CD4-positive, alpha-beta T cell treated with Interleukin-17A for 4 hours (primary cell): ENCODE measurements at places on chromosomes 4 and X.

- no peak for DNase-seq
These were observed 923.6 kb upstream of the TENM3 start for GRCh38 chr4:181319629-181320028.

DNA sequence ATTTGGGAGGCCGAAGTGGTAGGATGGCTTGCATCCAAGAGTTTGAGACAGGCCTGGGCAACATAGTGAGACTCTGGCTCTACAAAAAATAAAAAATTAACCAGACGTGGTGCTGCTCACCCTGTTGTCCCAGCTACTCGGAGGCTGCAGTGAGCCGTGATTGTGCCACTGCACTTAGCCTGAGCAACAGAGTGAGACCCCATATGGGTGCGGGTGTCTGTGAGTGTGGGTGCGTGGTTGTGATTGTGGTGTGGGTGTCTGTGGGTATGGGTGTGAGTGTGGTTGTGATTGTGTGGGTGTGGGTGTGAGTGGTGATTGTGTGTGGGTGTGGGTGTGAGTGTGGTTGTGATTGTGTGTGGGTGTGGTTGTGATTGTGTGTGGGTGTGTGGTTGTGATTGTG is 114.6 kb downstream of the UBE2K start:
- DNase-seq = no peak

DNA sequence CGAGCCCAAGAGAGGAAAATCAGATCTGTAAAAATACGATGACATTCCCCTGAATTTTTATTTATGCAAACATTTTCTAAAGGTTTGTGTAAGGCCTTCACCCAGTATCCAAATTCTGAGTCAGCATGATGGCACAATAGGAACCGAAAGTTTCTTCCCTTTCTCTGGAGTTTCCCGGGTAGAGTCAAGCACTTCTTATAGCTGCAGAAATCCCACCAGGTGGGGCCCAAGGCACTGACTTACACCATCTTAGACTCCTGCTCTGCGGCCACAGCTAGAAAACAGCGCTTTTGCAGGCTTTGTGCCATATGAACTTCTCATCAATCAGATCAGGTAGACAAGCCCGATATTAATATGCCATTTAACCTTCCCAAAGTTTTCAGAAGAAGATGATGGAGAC is 13.4 kb downstream of the LEF1 start:
- peak; percentile 62 for DNase-seq

- DNase-seq = peak; percentile 58
These were observed 441.7 kb upstream of the RASGEF1B start for GRCh38 chr4:81913427-81913879.

- no peak for DNase-seq
These were observed 418.3 kb upstream of the HTR2C start for GRCh38 chrX:114165537-114165936.

- DNase-seq = no peak
These were observed 12.0 kb upstream of the RTL9 start for GRCh38 chrX:110346681-110347080.

- DNase-seq = no peak
These were observed 2004.3 kb upstream of the ADGRL3 start for GRCh38 chr4:59195839-59196238.

DNA sequence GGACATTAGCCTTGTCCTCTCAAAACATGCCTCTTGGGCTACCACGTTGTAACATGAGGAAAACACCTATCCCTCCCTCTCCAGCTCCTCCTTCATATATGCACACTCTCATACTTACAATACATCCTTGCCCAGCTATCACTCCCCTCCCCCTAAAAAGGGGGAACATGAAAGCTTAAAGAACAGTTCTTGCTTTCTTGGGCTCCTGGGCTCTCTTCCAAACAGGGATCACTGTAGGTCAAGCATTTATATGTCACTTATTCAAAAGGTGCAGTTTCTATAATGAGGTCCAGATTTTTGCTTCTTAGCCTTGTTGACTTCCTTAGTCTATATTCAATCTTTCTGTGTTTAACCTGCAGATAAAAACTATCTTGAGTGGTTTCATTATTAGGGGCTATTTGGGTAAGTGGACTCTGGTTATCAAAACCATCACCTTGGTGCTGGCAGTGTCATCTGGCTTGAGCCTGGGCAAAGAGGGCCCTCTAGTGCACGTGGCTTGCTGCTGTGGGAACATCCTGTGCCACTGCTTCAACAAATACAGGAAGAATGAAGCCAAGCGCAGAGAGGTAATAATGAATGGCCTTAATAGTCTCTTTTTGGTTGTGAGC is 119.4 kb downstream of the AKAP4 start:
- DNase-seq = no peak

DNA sequence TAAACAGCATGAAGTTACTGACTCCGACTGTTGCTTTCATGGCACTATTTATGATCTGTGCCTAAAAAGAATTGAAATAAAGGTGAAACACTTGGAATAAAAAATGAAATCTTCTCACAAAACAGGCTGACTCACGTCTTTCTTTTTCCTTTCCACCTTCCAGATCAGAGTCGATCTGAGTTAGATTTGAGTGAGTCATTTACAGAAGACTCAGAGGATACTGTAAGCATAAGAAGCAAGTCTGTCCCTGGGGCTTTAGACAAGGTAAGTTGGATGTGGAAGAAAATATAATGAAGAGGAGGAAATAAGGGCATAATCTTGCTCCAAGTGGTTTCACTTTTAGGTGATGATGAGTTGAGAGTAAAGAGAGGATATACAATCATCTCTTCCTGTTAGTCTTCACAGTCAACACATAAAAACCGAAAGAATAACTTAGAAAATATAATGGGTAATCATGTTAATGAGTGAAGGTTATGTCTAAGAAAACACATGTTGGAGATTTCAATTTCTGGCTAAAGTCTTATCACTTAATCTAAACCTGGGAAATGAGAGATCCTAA is 89.7 kb downstream of the SYTL5 start:
- DNase-seq = no peak

DNA sequence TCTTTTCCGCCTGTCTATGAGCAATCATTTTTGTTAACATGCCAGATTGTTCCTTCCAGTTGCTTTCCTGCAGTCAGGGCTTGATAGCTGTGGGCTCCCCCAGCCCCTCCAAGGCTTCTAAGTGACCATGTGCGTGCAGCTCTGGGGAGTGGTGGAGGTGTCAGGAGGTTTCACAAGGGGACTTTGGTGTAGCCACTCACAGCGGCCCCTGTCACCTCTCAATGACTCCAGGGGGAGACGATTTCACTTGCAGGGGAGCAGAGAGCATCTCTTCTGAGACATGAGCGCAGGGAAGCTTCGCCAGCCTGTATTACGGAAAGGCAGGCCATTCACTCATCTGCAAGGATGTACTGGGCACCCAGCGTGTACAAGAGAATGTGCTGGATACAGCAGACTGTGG is 3.1 kb upstream of the GPR78 start:
- DNase-seq = no peak

DNA sequence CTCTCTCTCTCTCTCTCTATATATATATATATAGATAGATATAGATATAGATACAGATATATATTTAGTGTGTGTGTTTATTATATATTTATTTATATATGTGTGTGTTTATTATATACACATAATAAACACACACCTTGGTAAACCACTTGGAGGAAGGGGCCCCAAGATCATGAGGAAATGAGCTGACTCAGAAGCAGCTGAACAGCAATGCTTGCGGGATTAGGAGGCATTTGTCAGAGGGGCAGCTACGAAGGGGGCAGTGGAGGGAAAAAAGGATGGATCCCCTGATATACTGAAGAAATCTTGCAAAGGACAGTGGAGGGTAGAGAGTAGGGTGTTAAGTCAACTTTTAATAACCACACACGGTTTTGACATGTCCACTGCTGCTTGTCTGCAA is 120.0 kb upstream of the SORBS2 start:
- DNase-seq = no peak

- no peak for DNase-seq
These were observed 26.2 kb downstream of the ZNF330 start for GRCh38 chr4:141246683-141247429.

- DNase-seq = peak; percentile 48
These were observed 72.8 kb downstream of the SLC9A7 start for GRCh38 chrX:46686003-46686645.

- DNase-seq = no peak
These were observed 112.1 kb downstream of the DHRSX start for GRCh38 chrX:2388669-2389068.

DNA sequence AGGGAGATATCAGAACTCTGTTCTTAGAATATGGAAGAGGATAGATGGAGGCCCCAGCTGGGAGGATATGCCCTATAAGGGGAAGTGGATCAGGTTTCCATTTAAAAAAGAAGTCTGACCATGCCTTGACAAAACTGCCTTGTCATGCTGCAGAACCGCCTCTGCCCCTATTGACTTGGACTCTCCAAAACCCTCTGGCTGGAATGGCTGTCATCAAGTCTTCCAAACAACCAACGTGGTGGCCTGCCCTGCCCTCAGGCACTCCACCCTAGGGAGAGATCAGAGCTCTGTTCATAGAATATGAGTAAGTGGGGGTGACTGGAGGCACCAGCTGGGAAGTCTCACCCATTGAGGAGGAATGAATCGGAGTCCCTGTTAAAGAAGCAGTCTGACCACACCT is 114.9 kb downstream of the VSIG4 start:
- no peak for DNase-seq

- no peak for DNase-seq
These were observed 232.3 kb upstream of the NEIL3 start for GRCh38 chr4:177077095-177077971.

DNA sequence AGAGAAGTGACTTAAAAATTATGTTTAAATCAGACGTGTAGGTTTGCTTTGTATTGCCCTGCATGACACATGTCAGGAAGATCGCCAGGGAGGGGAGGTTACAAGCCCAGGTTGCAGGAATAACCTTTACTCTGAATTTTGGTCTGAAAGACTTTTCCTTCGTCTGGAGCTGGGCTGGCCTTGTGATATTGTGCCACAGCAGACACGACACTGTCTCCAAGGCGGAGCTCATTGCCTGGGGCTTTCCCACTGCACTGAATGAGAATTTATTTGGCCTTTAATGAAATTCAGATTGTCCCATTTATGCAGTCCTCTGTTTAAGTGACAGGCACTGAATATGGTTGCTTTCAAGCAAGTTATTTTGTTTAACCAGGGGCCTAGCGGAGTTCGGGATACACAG is 45.1 kb downstream of the RHOH start:
- peak; percentile 46 for DNase-seq

DNA sequence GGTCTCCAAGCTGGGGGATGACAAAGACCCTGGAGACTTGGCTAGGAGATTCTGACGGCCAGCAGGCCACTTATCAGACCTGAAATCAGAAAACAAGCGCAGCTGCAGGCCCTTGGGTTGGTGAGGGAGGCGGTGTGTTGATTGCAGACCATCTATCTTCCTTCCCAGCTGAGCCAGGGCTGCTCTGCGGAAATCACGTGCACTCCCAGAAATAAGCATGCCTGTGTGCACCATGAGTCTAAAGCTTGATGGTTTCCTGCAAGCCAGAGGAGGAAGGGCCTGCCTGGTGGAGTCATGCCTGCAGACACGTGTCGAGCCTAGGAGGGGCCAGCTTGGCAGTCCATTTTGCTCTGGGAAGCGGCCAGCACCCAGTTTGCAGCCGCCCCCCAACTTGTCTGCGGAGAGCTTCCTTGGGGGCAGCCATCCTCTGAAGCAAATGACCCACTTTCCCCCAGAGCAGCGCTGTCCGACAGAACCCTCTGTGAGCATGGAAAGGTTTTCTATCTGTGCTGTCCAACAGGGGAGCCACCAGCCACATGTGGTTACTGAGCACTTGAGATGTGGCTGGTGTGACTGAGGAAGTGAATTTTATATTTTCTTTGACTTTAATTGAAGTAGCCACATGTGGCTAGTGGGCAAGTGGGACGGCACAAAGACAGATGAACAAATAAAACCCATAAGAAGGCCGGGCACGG is 175.7 kb upstream of the BCOR start:
- peak; percentile 11 for DNase-seq

DNA sequence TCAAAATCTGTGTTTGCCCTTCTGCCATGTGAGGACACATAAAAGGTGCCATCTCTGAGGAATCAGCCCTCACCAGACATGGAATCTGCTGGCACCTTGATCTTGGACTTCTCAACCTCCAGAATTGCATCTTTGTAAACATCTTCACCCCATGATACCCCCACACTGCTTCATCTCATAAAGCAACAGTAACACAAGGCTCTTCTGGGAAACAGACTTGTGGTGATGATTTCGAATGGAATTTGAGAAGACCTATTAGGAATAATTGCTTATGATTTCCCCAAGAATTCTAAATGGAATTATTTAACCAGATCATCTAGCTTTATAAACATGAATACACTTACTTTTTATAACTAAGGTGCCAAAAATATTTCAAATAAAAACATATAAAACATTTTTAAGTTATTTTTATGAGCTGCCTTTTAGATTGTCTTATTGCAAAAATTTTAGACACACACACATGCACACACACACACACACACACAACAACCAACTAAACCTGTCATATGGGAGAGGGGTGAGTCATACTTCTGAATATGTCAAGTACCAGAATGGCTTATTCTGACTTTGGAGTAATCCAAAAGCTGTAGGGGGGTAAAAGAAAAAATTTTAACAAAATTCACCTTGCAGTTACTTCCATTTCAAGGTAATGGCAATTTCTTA is 82.0 kb downstream of the USP46 start:
- no peak for DNase-seq

DNA sequence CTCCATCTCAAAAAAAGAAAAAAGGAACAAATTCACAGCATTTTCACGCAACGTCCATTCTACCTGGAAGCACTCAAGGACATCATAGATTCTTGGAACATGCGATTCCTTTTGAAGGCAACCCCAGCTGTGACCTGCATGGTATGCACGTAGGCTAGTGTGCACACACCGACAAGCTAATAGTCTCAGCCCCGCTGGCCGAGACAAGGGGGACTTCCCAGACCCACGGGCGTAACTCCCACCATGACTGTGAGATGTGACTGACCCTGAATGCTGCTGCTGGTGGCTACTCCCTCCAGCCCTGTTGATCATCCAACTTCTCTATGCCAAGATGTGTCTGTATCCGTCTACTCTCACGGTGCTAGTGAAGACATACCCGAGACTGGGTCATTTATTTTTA is 78.3 kb downstream of the CRLF2 start:
- DNase-seq = no peak

DNA sequence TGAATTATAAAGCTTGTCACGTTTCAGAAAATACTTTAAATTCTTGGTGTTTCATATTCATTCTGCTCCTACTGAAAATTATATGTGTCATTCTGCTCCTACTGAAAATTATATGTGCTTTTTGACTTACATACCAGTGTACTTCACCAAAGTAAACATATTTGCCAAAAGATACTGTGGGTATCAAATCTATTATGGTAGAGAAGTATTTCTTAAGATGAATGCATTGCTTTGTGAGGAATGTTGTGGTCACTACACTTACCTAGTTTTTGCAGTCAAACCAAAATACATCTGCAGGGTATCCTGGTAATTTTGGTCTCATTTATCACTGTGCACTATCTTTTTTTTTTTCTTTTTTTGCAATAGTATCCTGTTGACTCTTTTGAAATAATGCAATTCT is 287.7 kb upstream of the MAD2L1 start:
- DNase-seq = no peak

DNA sequence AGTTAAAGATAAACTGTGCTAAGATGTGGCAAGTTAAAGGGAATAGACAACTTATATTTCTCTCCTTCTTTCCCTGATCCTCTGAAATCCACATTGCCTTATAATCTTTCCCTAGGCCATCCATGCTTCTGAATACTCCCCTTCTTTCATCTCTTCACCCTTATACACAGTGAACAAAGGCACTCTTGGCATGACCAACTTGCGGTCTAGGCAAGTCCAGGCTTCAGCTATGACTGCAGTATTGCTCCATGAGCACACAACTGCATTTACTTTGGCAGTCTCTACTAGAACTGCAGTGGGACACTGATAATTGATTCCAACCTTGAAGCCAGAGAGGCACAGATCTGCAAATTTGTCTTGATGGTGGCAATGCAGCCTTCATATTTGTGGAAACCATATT is 24.2 kb upstream of the UBA6 start:
- no peak for DNase-seq

- no peak for DNase-seq
These were observed 149.2 kb downstream of the PTTG2 start for GRCh38 chr4:38109370-38109769.
